ENCODE measurements at places on chromosomes 3 and 15. TPM values are rescaled to one million over a fixed set of nuclear protein-coding genes. Genes with fewer than 3 reads are reported as not detected.

GRCh38 chr3:78163379-78163778, 1123.5 kb downstream of the ROBO2 start:
- peaks cover 2% of the 10 kb centered on the region for H3K27me3 ChIP-seq
- no peaks in the 10 kb centered on the region for H3K36me3 ChIP-seq
- no peak overlapping the region for H3K4me3 ChIP-seq
- no peak overlapping the region for H3K27ac ChIP-seq

Gene ACAD9
- 40.3 TPM for total RNA-seq

Gene SH2D7
- total RNA-seq = not detected

DNA sequence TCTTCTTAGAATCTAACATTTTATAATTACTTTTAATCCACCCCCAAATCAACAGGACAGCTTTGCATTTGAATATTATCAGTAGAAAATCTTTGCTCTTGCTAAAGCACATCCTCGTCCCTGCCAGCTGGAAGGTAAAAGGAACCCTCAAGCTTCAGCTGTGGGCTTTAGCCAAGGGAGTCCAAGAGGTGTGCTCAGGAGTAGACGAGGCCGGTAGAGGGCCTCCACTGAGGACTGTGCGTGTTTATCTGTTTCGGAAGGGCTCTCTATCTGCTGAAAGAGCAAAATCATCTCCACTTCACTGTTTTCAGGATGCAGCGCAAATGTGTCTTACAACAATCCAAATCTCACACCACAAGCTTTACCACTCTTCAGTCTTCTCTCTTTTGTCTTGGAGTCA, 257.4 kb upstream of the IL12A start:
- H3K4me1 ChIP-seq = peaks cover 78% of the 10 kb centered on the region
- no peak for DNase-seq
- H3K27me3 ChIP-seq = peaks cover 2% of the 10 kb centered on the region
- no peak overlapping the region for H3K4me3 ChIP-seq
- H3K27ac ChIP-seq = peak overlapping the region; percentile 40

Gene TMEM202
- not detected for total RNA-seq

DNA sequence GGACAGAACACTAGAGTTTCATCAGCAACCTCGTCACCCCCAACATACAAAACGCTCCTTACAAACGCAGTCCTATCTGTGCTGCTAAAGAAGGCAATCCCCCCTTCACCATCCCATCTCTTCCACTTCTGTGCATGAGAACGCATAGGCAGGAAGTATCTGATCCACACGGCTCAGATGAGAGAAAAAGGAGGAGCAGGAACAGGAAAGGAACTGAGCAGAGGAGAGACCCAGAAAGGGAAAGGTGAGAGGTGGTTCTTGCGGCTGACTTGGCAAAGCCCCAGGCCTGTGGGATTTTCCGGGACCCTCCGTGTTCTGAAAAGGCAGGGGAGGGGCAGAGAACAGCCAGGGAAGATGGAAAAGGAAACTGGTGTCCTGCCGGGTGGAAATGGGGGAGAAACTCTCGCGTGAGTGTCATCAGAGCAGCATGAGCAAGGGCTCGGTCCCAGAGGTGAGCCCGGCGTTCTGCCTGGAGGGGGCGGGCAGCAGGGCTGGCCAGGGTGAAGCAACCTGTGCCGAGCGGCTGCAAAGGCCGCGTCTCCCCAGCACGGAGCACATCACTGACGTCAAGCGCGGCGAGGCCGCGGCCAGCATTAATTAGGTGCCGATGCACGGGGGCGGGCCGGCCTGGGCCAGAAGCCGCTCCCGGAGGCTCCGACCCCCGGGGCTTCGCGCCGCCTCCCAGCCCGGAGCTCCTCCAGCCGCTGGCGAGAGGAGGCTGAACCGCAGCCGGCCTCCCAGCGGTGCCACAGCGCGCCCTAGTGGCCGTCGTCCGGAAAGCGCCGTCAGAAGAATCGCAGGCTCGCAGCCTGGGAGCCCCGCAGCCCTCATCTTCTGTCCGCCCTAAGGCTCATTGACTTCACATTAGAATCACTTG, 35.8 kb downstream of the CPN2 start:
- peak overlapping the region; percentile 74 for H3K27ac ChIP-seq
- DNase-seq = peak; percentile 49
- peaks cover 21% of the 10 kb centered on the region for H3K4me1 ChIP-seq
- peaks cover 9% of the 10 kb centered on the region for H3K36me3 ChIP-seq
- H3K27me3 ChIP-seq = peaks cover 41% of the 10 kb centered on the region

DNA sequence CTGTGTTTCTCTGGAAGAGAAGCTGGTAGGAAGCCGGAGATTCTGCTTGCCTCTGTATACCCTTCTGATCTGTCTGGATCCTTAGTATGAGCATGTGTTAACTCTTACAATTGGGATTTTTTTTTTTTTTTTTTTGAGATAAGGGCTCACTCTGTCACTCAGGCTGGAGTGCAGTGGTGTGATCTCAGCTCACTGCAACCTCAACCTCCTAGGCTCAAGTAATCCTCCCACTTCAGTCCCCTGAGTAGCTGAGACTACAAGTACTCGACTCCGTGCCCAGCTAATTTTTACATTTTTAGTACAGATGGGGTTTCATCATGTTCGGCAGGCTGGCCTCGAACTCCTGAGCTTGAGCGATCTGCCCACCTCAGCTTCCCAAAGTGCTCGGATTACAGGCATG, 44.5 kb downstream of the RPN1 start:
- no peak overlapping the region for H3K4me3 ChIP-seq
- peaks cover 6% of the 10 kb centered on the region for H3K27me3 ChIP-seq
- no peak overlapping the region for H3K27ac ChIP-seq
- H3K4me1 ChIP-seq = no peaks in the 10 kb centered on the region
- H3K36me3 ChIP-seq = no peaks in the 10 kb centered on the region

Gene PAK6
- total RNA-seq = not detected

- H3K27ac ChIP-seq = no peak overlapping the region
- H3K4me3 ChIP-seq = no peak overlapping the region
- DNase-seq = no peak
- no peaks in the 10 kb centered on the region for H3K27me3 ChIP-seq
Observed at GRCh38 chr3:81864272-81864671, 102.8 kb upstream of the GBE1 start.

GRCh38 chr3:45513041-45513440, 81.5 kb upstream of the LIMD1 start:
- peaks cover 5% of the 10 kb centered on the region for H3K36me3 ChIP-seq
- H3K27ac ChIP-seq = no peak overlapping the region
- no peak for DNase-seq
- no peaks in the 10 kb centered on the region for H3K27me3 ChIP-seq
- no peak overlapping the region for H3K4me3 ChIP-seq

DNA sequence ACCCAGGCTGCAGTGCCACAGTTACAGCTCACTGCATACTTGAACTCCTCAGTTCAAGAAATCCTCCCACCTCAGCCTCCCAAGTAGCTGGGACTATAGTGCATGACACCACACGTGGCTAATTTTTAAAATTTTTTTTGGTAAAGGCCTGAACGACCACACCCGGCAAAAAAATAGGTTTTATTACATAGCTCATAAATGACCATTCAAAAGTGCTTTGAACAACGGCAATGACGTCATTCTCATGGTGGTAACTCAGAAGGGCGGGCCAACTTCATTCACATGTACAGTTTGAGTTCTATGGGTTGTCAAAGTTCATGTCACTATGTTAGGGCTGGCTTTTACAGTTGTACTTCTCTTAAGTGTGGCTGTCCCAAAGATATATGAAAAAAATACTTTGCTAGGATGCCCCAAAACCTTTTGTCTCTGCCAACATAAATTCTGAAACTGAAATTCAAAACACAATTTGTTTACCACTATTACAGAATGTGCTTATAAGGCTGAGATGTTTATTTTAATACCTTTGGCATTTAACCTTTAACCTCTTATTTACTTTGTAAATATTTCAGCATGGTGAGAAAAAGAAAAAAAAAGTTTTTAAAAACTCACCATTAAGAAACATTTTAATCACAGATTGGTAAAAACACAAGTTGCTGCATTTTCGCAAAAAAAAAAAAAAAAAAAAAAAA, 6.2 kb downstream of the MYO1E start:
- no peaks in the 10 kb centered on the region for H3K27me3 ChIP-seq
- no peak for DNase-seq
- peaks cover 83% of the 10 kb centered on the region for H3K4me1 ChIP-seq
- H3K36me3 ChIP-seq = peaks cover 16% of the 10 kb centered on the region
- peak overlapping the region; percentile 75 for H3K27ac ChIP-seq

- H3K27me3 ChIP-seq = 0 out of 2 replicates have a peak, but pooled peaks cover 2% of the 10 kb centered on the region
- H3K4me3 ChIP-seq = no peak overlapping the region
- H3K27ac ChIP-seq = no peak overlapping the region
Observed at GRCh38 chr15:96262549-96263489, 67.7 kb upstream of the NR2F2 start.

DNA sequence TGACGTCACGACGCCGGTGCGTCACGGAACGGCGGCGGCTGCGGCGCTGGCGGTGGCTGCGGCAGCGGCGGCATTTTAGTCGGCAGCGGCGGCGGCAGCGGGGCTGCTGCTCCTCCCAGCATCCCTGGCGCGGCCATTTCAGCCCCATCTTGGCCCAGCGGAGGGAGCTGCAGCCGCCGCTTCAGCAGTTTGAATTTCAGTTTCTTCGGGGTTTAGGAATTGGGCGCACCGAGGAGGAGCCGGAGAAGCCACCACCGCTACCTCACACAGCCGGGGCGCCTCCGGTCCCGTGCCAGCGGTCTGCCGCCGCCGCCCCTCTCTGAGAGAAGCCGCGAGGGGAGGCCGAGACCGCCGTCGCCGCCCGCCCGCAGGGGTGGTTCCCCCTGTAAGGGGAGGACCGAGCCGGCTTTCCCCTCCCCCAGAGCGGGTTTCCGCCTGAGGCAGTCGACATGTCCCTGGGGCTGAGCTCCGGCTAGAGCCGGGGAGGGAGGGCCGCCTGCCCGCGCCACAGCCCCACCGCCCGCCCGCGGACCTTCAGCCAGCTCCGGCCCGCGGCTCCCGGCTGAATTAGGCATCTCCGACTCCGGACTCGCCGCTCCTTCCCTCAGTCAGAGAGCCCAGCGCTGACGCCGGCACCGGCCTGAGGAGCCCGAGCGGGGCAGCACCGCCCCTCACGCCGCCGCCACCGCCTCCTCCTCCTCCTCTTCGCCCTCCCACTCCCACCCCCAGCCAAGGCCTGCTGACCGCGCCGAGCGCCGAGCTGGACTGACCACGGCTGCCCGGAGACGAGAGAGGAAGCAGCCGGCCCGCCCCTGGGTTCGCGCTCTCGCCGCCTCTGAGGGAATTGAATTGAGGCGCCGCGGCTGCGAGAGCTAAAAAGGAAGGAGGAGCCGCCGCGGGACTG, at the start of gene TSC22D2:
TSC22D2 (plus strand) TSS at position 78 of the 904 bp plus-strand sequence. CDS start 1,053 bp downstream, outside the sequence.
- H3K4me3 ChIP-seq = peak within 1 kb of the TSS; percentile 93
- H3K27me3 ChIP-seq = peaks cover 12% of the 10 kb centered on the region
- DNase-seq = peak; percentile 92
- H3K27ac ChIP-seq = peak within 1 kb of the TSS; percentile 98

- no peak overlapping the region for H3K4me3 ChIP-seq
- H3K27ac ChIP-seq = peak overlapping the region; percentile 47
- H3K36me3 ChIP-seq = peaks cover 26% of the 10 kb centered on the region
- peak; percentile 42 for DNase-seq
- H3K27me3 ChIP-seq = no peaks in the 10 kb centered on the region
Observed at GRCh38 chr15:64635499-64636495, 139.6 kb downstream of the RBPMS2 start.

- peaks cover 25% of the 10 kb centered on the region for H3K27me3 ChIP-seq
- H3K27ac ChIP-seq = no peak overlapping the region
- H3K4me1 ChIP-seq = no peaks in the 10 kb centered on the region
- no peaks in the 10 kb centered on the region for H3K36me3 ChIP-seq
- DNase-seq = no peak
Observed at GRCh38 chr15:70387081-70387480, 289.4 kb upstream of the TLE3 start.

- H3K4me3 ChIP-seq = no peak overlapping the region
- no peak overlapping the region for H3K27ac ChIP-seq
- H3K4me1 ChIP-seq = peaks cover 38% of the 10 kb centered on the region
- no peak for DNase-seq
Observed at GRCh38 chr3:58530354-58530865, 6.6 kb downstream of the ACOX2 start.

GRCh38 chr3:13890377-13891016, 10.6 kb upstream of the WNT7A start:
- H3K27me3 ChIP-seq = peaks cover 14% of the 10 kb centered on the region
- no peaks in the 10 kb centered on the region for H3K36me3 ChIP-seq
- H3K27ac ChIP-seq = no peak overlapping the region
- DNase-seq = no peak

Gene ZNF620
- total RNA-seq = 0.67 TPM

- no peak for DNase-seq
- no peak overlapping the region for H3K27ac ChIP-seq
- H3K36me3 ChIP-seq = no peaks in the 10 kb centered on the region
- no peak overlapping the region for H3K4me3 ChIP-seq
- no peaks in the 10 kb centered on the region for H3K4me1 ChIP-seq
- no peaks in the 10 kb centered on the region for H3K27me3 ChIP-seq
Observed at GRCh38 chr15:35929740-35930444, 383.9 kb upstream of the DPH6 start.

Gene TOP2B
- total RNA-seq = 68.2 TPM

DNA sequence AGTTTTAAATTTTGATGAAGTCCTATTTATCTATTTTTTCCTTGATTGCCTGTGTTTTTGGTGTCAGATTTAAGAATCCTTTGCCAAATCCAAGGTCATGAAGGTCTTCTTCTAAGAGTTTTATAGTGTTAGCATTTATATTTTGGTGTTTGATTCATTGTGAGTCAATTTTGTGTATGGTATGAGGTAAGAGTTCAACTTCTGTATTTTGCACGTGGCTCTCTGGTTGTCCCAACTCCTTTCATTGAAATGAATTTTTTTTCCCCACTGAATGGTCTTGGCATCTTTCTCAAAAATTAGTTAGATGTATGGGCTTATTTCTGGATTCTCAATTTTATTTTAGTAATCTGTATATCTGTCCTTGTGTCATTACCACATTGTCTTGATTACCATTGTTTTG, 57.1 kb upstream of the STRIT1 start:
- no peak overlapping the region for H3K27ac ChIP-seq
- H3K4me3 ChIP-seq = no peak overlapping the region
- no peak for DNase-seq
- no peaks in the 10 kb centered on the region for H3K36me3 ChIP-seq

DNA sequence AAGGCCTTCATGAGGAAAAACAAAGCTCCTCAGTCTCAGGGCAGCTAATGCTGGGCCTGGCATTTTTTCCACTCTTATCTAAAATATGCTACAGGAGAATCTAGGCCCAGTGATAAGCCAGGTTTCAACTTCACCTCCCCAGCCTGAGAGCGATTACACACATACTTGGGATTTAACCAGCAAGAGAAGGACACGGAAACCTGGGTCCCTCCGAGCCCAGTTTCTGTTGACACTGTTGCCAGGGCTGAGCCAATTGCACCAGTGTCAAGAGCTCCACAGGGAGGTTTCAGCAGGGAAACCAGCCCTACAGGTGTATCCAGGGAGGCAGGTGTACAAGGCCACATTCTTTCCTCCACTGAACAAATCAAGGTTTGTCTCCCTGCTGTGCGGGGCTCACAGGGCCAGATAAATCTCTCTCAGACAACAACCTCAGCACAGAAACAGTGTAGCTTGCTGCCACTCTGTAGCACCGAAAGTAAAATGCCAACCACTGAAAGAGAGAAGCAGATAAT, 85.4 kb downstream of the MAGI1 start:
- H3K36me3 ChIP-seq = peaks cover 13% of the 10 kb centered on the region
- H3K27ac ChIP-seq = peak overlapping the region; percentile 87
- no peaks in the 10 kb centered on the region for H3K27me3 ChIP-seq
- no peak overlapping the region for H3K4me3 ChIP-seq
- peaks cover 89% of the 10 kb centered on the region for H3K4me1 ChIP-seq
- DNase-seq = no peak

GRCh38 chr3:37501571-37502313, 327.4 kb upstream of the LRRFIP2 start:
- DNase-seq = no peak
- H3K27ac ChIP-seq = no peak overlapping the region
- no peaks in the 10 kb centered on the region for H3K4me1 ChIP-seq
- H3K36me3 ChIP-seq = no peaks in the 10 kb centered on the region
- H3K4me3 ChIP-seq = no peak overlapping the region
- peaks cover 12% of the 10 kb centered on the region for H3K27me3 ChIP-seq

Gene KNG1
- total RNA-seq = not detected
